ENCODE measurements at places on chromosomes 4 and X. TPM values are rescaled to one million over a fixed set of nuclear protein-coding genes. Genes with fewer than 3 reads are reported as not detected.
A peak's percentile ranks its signal among the peaks of the same experiment; 100 is the strongest.

DNA sequence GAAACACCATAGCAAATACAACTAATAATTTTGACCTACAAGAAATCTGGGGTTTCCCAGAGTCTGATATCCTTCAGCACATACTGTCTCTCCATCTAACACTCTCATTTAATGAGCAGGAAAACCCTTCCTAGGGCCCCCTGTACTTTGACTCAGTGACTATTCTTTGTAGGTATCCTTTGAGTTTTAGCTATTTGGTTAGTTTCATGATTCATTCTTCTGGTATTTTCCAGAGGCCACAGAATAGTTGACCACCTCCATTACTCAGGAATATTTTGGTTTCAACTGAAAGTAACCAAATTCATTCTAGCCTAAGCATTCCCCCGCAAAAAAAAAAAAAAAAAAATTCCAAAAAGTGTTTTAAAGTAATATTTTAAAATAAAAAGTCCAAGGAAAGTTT is 140.0 kb downstream of the IDS start:
- DNase-seq, result no peak

- no peak for DNase-seq
Observed at GRCh38 chrX:9525511-9526248, 60.8 kb downstream of the TBL1X start.

FAM149A gene
- total RNA-seq, result 13.9 TPM

- no peak for DNase-seq
Observed at GRCh38 chr4:163484906-163485305, 9.6 kb upstream of the TMA16 start.

GRCh38 chr4:77872723-77873445 is 10.3 kb downstream of the MRPL1 start:
- DNase-seq, result no peak

GRCh38 chr4:1718095-1718850 is 2.9 kb downstream of the TMEM129 start:
- no peak for DNase-seq

XAGE2 gene
- total RNA-seq, result not detected

AKAP4 gene
- not detected for total RNA-seq

DNA sequence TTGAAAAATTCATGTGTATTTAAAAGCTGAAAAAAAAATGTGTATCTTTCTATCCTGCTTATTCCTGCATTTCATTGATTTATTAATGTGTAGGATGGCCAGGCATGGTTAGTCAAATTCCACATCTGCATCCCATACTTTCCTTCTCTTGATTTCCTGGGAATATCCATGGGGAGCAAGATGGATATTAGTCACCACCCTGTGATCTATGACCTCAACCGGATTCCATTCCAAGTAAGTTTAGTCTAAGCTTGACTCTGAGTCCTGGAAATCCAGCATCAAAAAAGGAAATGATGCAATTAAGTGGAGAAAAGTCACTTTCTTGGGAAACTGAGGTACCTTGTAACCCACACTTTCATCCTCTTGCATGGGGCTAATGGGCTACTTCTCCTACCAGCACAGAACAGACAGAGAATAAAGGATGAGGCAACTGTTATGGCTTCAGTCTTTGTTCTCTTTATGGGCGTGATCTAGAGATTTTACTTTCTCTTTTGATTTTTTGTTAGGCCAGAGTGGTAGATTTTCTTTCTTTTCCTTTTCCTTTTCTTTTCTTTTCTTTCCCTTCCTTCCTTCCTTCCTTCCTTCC is 17.1 kb upstream of the BEX4 start:
- no peak for DNase-seq

- DNase-seq, result no peak
Observed at GRCh38 chr4:30103455-30103854, 616.7 kb upstream of the PCDH7 start.

AFF2 gene
- total RNA-seq, result 0.22 TPM

DNA sequence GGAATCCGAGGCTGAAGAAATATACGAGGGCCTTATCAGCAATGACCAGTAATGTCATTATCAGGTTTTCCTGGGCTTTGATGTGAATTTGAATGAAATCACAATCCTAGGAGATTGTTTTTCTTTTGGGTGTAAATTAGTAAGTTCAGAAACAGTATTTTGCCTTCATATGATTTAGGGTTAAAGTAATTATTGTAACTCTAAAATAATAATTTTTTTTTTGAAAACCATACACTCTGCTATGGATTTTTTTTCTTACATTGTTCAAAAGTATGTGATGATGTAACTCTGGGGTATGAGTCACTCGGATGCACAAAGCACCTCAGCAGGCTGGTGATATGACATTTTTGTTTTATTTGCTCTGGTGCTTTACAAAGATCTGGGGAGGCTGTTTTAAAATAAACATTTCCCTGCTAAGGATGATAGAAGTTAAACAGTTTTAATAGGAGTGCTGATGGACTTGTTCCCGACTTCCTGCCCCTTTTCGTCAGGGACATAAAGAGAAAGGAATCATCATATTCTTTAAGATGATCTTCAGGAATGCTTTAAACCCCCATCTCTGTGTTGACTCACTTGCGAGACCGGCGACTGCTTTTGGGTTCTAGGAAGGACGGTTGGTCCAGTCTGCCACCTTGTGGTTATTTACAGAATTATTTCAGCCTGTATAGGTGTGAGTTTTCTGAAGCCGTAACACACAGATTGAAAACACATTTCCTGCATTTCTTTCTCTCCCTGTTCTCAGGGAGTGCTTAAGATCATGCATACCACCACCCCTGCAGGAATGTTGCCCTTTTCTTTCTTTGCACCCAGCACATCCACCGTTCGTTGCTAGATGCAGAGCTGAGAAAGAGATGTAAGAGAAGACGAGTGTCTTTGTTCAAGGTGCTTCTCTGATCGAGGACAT is 72.5 kb downstream of the RAPGEF2 start:
- peak; percentile 67 for DNase-seq

DNA sequence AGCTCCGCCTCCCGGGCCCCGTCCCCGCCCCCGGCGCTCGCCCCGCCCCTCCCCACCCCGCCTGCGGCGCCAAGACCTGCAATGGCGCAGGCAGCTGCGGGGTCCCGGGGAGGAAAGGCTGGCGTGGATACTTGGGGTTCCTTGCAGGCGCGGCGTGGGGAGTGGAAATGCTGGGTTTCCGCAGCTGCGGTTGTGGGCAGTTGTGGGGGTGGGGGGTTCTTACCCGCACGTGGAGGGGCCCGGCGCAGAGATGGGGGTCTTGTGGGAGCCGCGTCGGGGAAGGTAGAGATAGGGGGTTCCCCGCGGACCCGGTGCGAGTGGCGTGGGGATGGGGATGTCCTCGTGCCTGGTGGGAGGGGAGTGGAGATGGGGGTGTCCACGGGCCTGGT is 680 bp upstream of the ASMTL start:
- DNase-seq, result no peak

COMMD8 gene
- total RNA-seq, result 17.2 TPM

DNA sequence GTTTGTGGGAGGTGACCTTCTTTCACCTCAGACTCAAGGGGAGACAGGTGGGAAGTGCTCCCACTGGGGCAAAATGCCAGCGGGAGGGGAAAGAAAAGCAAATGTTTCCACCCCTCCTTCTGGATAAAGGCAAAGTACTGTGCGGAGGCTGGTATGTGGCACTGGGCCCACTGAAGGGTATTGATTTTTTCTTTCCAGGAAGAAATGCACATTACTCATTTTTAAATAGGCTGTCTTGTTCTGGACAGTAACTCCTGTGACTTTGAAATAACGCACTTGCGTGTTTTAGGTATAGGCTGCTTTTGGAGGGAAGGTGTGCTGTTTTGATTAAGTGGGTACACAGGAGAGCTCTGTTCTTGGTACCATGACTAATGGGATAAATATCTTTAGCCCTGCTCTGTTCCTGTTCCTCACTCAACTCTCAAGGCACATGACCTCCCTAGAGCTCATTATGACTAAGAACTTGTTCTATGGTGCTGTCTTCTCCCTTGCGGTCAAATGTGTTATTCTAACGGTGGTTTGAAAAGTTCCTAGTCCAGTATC is 40.7 kb upstream of the MBTPS2 start:
- no peak for DNase-seq

DNA sequence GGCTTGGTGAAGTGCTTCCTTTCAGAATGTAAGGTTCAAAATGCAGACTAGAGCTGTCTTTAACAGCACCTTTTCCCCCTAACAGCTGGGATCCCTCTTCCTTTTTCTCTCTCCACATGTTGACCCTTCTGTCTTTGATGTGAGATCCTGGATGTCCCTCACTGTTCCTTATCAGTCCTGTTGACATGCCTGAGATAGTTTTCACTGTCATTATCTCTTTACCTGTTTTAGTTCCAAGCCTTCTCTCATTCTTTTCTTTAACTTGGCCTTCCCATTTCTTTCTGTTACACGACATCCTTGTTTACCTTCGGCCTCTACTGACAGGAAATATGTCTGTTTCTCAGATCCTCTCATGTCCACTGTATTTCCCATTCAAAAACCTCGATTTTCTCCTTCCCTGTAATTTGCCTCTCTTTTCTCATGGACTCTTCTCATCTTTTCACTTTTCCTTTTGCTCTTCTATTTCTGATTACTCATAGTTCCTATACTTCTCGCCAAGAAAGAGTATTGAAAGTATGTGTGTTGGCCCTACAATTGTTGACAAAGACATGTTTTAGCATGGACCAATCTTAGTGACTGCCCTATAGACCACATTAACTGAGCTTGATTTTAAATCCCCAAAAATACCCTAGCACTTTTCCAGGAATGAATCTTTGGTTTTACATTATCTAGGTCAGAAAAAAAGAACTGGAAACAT is 1.2 kb upstream of the SOWAHB start:
- no peak for DNase-seq

DNA sequence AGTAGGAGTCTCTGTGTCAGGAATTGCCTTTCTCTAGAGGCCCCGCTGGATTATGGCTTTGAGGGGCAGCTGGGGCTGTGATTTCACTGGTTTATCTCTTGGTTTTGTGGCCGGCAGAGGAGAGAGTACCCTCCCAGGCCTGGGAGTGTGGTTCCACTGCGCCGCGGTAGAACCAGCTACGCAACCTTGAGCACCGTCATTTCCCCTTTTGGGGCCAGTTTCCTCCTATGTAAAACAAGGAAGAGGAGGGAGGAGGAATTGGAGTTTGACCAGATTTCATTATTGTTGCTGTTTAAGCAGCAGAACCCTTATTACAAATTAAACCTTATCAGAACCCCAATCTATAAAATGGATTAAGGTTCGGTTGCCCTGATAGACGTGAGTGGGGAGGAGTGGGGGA is 4.4 kb downstream of the SOX3 start:
- no peak for DNase-seq

- DNase-seq, result no peak
Observed at GRCh38 chr4:61923179-61923578, 723.1 kb downstream of the ADGRL3 start.

STOX2 gene
- 9.9 TPM for total RNA-seq

FAAH2 gene
- total RNA-seq, result 0.24 TPM

FAM47B gene
- not detected for total RNA-seq

DNA sequence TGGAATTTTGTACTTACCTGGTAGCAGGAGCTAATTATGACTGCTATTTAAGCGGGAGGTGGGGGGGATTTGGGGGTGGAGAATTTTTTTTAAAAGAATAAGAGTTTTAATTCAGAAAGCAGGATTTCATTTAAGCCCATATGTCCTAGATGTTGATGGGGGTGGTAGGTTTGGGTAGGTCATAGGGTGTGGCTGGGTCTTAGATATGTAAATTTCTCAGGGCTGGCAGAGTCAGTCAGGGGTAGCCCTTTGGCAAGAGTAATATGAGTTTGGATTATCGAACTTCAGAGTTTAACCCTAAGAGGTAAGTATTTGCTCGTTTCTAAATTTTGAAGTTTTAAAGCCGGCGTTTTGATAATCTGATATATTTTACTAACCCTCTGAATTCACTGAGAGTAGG is 35.2 kb upstream of the COX18 start:
- no peak for DNase-seq

LPAR4 gene
- 0.22 TPM for total RNA-seq

DNA sequence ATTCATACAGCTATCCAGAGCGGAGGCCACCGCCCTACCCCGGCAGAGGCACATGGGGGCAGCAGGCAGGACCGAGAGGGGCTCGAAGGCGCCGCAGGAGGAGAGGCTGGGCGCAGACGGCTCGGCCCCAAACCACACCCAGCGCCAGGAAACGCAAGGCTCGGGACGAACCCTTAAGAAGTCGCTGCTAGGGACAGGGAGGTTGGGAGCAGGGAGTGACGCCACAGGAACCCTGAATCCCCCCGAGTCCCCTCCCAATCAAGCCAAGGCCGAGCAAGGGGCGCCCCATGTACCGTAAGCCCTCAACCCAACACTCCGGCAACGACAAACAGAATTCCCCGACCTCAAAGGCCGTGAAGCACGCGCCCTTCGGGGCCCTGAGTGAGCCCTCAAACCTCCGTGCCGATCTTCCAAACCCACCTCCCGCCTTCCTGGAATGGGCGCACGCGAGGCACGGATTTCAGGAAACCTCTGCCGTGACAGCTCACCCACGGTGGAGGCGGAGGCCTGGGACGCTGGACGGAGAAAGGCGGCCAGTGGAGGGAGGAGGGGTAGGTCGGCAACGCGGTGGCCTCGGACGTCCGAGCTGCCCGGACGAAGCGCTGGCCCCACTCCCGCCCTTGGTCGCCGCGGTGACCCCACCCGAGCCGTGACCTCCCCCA is 1.8 kb downstream of the ZFYVE28 start:
- DNase-seq, result no peak

DNA sequence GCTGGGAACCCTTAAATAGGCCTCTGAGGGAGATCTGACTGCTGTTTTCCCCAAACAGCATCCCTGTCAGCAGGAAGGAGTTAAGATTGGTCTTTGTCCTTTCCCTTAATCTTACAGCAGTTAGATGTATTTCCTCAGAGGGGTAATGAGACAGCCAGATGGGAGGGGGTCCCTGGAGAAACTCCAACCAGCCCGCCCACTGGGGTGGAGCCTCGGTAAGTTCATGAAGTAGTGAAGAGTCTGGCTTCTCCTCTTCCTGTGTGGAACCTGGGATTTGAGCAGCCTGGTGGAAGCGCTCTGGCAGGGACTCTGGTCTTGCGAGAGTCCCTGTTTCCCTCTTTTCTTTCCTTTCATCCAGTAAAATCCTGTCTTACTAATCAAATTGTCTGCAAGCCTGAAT is 330.0 kb downstream of the TLL1 start:
- no peak for DNase-seq

DNA sequence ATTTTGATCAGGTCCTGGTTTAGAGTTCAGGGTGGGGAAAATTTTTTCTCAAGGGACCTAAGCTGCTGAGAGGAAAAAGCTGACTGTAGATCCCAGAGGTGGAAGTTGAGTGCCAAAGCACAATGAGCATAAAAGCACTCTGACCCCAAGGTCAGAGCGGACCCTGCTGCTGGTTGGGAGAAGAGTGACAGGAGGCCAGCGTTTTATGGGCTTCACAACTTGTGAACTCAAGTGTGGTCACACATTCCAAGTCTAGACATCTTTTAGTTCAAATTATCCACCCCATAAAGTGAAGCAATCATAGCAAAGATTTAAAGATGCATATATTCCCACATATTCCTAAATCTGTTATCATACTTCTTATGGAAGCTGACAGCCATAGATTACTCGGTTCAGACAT is 220.3 kb downstream of the CHIC2 start:
- no peak for DNase-seq

- DNase-seq, result no peak
Observed at GRCh38 chr4:113687067-113687718, 74.3 kb downstream of the CAMK2D start.

GRCh38 chr4:76504613-76505465 is 69.8 kb downstream of the SHROOM3 start:
- no peak for DNase-seq

- DNase-seq, result no peak
Observed at GRCh38 chrX:69231903-69232302, 66.7 kb upstream of the PJA1 start.
